ENCODE measurements at places on chromosomes 4 and X.

DNA sequence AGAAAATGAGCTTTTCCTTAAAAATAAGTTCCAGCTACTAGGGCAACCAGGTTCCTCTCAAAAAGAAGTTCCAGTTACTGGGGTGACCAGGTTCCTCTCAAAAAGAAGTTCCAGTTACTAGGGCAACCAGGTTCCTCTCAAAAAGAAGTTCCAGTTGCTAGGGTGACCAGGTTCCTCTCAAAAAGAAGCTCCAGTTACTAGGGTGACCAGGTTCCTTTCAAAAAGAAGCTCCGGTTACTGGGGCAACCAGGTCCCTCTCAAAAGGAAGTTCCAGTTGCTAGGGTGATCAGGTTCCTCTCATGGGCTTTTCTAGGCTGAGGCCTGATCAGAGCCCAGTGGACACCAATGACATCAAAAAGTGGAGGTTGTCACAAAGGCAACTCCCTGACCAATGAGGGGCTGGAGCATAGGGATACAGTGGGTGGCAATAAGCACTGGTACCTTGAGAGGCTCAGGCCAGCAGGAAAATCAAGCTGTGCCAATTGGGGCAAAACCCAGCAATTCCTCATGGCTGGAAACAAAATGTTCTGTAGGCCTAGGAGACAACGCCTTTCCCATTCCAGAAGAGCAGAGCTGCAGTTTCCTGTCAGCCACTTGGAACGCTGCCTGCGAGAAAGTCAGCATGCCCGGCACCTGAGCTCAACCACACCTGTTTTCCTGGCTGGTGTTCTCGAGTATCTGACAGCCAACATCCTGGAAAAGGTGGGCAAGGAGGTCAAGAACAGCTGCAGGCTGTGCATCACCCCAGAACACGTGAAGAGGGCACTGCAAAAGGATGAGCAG, 12.3 kb upstream of the SYTL5 start:
- DNase-seq, result peak; percentile 74

GRCh38 chr4:158758142-158758541, 10.7 kb upstream of the FNIP2 start:
- no peak for DNase-seq

GRCh38 chrX:3576886-3577501, 136.5 kb downstream of the PRKX start:
- no peak for DNase-seq

DNA sequence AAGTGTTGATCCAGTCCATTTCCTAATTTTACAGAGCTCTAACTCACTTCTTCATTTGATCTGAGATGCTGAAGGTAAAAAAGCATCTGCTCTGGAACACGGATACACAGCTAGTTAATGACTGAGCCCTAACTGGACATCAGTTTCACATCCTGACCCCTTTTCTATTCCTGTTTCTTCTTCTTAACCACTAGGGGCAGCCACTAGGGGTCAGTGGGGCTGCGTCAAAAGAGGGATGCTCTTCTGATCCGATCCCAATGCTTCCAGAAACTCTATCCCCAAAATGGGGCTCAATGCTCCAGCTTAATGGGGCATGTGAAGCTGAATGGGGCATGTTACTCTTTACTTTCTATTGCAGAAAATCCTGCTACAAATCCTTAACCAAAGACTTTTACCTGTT, 33.4 kb upstream of the PHKA2 start:
- peak; percentile 15 for DNase-seq

Data from NCI-H1417 (cell line).